ENCODE measurements at places on chromosomes 11 and 22. TPM values are rescaled to one million over a fixed set of nuclear protein-coding genes. Genes with fewer than 3 reads are reported as not detected.

UPK3A gene
- total RNA-seq: not detected

RAB3IL1 gene
- 14.0 TPM for total RNA-seq

GLYAT gene
- total RNA-seq: not detected

NRGN gene
- total RNA-seq: 8.9 TPM

CRYBA4 gene
- total RNA-seq: not detected

SYT13 gene
- 9.3 TPM for total RNA-seq

TSGA10IP gene
- 1.3 TPM for total RNA-seq

VWCE gene
- total RNA-seq: 7.2 TPM

OR56A1 gene
- 0.15 TPM for total RNA-seq

APOA4 gene
- 0.35 TPM for total RNA-seq

- H3K36me3 ChIP-seq: no peaks in the 10 kb centered on the region
- H3K4me3 ChIP-seq: no peak overlapping the region
- DNase-seq: no peak
- peaks cover 13% of the 10 kb centered on the region for H3K4me1 ChIP-seq
These were observed 1.8 kb downstream of the APOA4 start for GRCh38 chr11:116821050-116821918.

GRCh38 chr11:32153747-32154146 lies 62.9 kb downstream of the RCN1 start:
- H3K27me3 ChIP-seq: peaks cover 8% of the 10 kb centered on the region
- H3K27ac ChIP-seq: no peak overlapping the region
- H3K4me3 ChIP-seq: no peak overlapping the region
- DNase-seq: no peak
- H3K4me1 ChIP-seq: peaks cover 3% of the 10 kb centered on the region

DNA sequence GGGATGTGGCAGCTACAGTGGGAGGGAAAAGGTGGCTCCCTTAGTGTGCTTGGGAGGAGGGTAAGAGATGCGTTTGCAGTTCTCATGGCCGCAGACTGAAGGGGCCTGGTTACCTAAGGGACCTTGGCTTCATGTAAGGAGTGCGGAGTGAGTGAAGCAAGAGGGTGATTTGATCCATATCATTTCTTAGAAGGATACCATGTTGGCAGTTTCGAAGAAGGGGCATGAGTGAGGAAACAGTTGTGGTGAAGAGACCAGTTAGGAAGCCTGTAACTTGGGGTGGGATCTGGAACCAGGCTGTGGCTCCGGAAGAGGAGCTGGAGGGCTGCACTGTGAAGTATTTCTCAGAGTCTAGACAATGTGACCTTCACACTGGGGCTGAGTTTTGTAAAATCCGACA lies 45.0 kb downstream of the ST3GAL4 start:
- no peak for DNase-seq
- no peaks in the 10 kb centered on the region for H3K36me3 ChIP-seq

GRCh38 chr11:12865863-12866595 lies 143.1 kb upstream of the RASSF10 start:
- no peak for DNase-seq
- H3K4me3 ChIP-seq: no peak overlapping the region
- H3K4me1 ChIP-seq: peaks cover 40% of the 10 kb centered on the region

GRCh38 chr22:46710806-46711205 lies 27.2 kb downstream of the CERK start:
- no peaks in the 10 kb centered on the region for H3K27me3 ChIP-seq
- no peak overlapping the region for H3K27ac ChIP-seq
- no peaks in the 10 kb centered on the region for H3K4me1 ChIP-seq
- no peak overlapping the region for H3K4me3 ChIP-seq

- DNase-seq: no peak
- H3K36me3 ChIP-seq: no peaks in the 10 kb centered on the region
- H3K27me3 ChIP-seq: no peaks in the 10 kb centered on the region
- no peaks in the 10 kb centered on the region for H3K4me1 ChIP-seq
These were observed 159.7 kb downstream of the DDX10 start for GRCh38 chr11:108824545-108824944.

- no peak for DNase-seq
- H3K27me3 ChIP-seq: peaks cover 35% of the 10 kb centered on the region
- no peaks in the 10 kb centered on the region for H3K36me3 ChIP-seq
These were observed 85.0 kb upstream of the CLPB start for GRCh38 chr11:72519220-72519881.

DNA sequence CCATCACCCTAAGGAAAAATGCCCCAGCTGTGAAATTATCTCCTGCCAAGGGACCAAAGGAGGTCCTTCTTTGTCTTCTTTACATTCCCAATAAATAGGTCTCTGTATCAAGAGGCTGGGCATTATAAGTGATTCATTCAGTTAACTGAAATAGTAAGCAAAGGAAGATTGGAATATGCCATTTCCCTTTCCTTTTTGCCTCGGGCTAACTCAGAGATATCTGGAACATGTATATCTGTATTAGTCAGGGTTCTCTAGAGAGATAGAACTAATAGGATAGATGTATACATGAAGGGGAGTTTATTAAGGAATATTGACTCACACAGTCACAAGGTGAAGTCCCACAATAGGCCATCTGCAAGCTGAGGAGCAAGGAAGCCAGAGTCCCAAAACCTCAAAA lies 15.3 kb upstream of the CWF19L2 start:
- H3K36me3 ChIP-seq: no peaks in the 10 kb centered on the region
- no peak overlapping the region for H3K27ac ChIP-seq
- no peak overlapping the region for H3K4me3 ChIP-seq
- no peak for DNase-seq
- no peaks in the 10 kb centered on the region for H3K4me1 ChIP-seq

- H3K36me3 ChIP-seq: no peaks in the 10 kb centered on the region
- H3K27me3 ChIP-seq: no peaks in the 10 kb centered on the region
- H3K4me3 ChIP-seq: no peak overlapping the region
- no peak overlapping the region for H3K27ac ChIP-seq
- no peak for DNase-seq
- no peaks in the 10 kb centered on the region for H3K4me1 ChIP-seq
These were observed 91.7 kb upstream of the CSNK2A3 start for GRCh38 chr11:11444804-11445131.

- H3K4me1 ChIP-seq: no peaks in the 10 kb centered on the region
- H3K27me3 ChIP-seq: no peaks in the 10 kb centered on the region
- H3K27ac ChIP-seq: no peak overlapping the region
- H3K4me3 ChIP-seq: no peak overlapping the region
These were observed 57.8 kb downstream of the ARHGAP20 start for GRCh38 chr11:110654456-110654855.

DNA sequence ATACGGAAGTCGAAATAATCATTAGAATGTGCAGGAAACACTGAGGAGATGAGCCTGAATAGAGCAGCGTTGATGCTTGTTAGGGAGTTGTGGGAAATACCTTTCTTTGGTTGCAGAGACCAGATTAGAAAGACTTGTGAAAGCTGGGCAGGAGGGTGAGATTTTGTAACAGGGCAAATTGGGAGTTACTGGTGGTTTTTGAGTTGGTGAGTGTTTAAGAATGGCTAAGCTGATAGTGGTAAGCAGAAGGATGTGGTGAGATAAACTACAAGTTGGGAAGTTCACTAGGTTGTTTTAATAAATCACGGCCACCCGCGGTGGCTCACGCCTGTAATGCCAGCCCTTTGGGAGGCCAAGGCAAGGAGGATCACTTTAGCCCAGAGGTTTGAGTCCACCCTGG lies 34.4 kb downstream of the MCAM start:
- H3K36me3 ChIP-seq: peaks cover 40% of the 10 kb centered on the region
- no peak overlapping the region for H3K4me3 ChIP-seq
- no peaks in the 10 kb centered on the region for H3K4me1 ChIP-seq

DNA sequence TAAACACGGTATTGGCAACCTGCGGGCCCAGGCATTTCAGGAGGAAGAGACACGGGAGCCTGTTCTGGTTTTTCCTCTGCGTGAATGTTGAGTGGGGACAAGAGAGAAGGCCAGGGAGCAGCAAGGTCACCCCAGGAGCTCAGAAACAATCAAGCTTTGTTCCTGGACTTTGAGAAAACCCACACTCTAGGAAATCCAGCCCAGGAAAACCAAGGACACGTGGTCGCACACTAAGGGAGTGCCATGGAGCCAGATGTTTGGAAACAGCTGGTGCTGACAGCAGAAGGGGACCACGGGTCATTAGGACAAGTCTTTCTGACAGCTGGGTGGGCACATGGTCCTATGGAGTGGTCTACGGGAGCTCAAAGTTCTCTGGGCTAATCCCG lies 44.1 kb downstream of the MYH9 start:
- no peaks in the 10 kb centered on the region for H3K4me1 ChIP-seq
- no peak overlapping the region for H3K27ac ChIP-seq
- DNase-seq: no peak

GRCh38 chr22:40624770-40625169 lies 11.7 kb downstream of the MRTFA start:
- no peaks in the 10 kb centered on the region for H3K4me1 ChIP-seq
- no peak overlapping the region for H3K27ac ChIP-seq
- H3K4me3 ChIP-seq: no peak overlapping the region
- DNase-seq: no peak
- peaks cover 3% of the 10 kb centered on the region for H3K36me3 ChIP-seq

- peak overlapping the region; percentile 23 for H3K4me3 ChIP-seq
- H3K27me3 ChIP-seq: no peaks in the 10 kb centered on the region
These were observed 60.8 kb upstream of the CTSC start for GRCh38 chr11:88398372-88398771.

DNA sequence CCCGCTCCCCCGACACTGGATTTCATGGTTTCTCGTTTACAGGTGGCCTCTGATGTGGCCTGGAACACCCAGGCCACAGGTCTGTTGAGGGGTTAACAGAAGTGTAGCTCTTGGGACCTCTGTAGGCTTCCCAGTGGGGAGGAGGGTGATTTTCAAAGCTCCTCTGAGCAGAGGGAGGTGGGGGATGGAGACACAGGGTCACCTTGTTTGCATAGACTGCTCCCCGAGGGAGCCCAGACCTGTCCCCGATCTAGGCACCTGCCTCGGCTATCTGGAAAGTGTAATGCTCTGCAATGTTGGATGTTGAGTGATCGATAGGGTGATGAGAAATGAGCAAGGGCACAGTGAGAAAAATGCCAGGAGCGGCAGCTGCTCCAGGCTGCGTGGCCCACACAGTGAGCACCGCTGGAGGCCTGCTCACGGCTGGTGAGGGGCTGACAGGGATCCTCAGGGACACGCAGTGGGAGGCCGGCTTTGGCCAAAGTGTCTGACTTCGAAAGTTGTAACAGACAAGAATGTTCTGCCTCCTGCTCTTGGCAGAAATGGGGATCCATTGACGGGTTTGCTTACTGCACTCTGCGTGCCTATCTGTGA lies 594.1 kb downstream of the BRD1 start:
- H3K4me3 ChIP-seq: no peak overlapping the region
- H3K4me1 ChIP-seq: peaks cover 12% of the 10 kb centered on the region
- no peak overlapping the region for H3K27ac ChIP-seq
- H3K27me3 ChIP-seq: no peaks in the 10 kb centered on the region
- no peak for DNase-seq
- H3K36me3 ChIP-seq: no peaks in the 10 kb centered on the region

GRCh38 chr22:19795617-19796008 lies 35.0 kb downstream of the TBX1 start:
- H3K4me1 ChIP-seq: no peaks in the 10 kb centered on the region
- no peak overlapping the region for H3K4me3 ChIP-seq
- no peaks in the 10 kb centered on the region for H3K27me3 ChIP-seq
- no peaks in the 10 kb centered on the region for H3K36me3 ChIP-seq
- H3K27ac ChIP-seq: no peak overlapping the region
- DNase-seq: no peak

GRCh38 chr11:115242982-115243381 lies 261.2 kb downstream of the CADM1 start:
- H3K27ac ChIP-seq: no peak overlapping the region
- peaks cover 2% of the 10 kb centered on the region for H3K4me1 ChIP-seq
- no peak for DNase-seq
- H3K36me3 ChIP-seq: peaks cover 7% of the 10 kb centered on the region
- no peaks in the 10 kb centered on the region for H3K27me3 ChIP-seq

DNA sequence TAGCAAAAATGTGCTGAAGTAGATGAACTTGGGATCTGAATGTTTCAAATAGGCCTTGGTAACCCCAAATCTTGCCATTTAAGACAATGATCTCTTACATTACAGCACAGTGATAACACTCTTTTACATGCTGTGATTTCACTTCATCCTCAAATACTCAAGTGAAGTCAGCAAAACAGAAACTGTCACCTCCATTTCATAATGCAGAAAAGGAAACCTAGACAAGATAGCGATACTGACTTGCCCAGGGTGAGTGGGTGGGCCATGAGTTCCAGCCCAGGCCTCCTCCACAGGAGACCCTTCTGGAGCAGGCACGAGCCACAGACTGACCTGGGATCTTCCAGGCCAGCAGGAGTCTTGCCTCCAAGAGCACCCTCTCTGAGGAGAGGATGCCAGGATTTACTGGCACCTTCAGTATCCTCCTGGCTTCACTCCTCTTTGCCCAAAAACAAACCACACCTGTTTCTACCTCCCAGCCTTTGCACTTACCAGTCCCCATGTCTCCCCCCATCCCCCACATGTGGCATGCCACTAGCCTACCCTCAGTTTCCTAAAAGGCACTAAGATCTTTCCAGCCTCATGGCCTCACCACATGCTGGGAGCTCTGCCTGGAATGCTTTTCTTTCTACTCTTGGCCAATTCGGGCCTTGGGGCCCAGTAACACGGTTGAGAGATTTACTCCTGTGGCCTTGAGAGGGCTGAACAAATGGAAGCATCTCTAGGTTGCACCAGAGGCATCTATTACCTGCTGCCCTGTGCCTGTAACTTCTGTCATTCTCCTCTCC lies 1.9 kb upstream of the DGAT2 start:
- peak; percentile 54 for DNase-seq
- H3K4me3 ChIP-seq: no peak overlapping the region
- H3K27ac ChIP-seq: no peak overlapping the region
- peaks cover 24% of the 10 kb centered on the region for H3K27me3 ChIP-seq
- no peaks in the 10 kb centered on the region for H3K4me1 ChIP-seq

DNA sequence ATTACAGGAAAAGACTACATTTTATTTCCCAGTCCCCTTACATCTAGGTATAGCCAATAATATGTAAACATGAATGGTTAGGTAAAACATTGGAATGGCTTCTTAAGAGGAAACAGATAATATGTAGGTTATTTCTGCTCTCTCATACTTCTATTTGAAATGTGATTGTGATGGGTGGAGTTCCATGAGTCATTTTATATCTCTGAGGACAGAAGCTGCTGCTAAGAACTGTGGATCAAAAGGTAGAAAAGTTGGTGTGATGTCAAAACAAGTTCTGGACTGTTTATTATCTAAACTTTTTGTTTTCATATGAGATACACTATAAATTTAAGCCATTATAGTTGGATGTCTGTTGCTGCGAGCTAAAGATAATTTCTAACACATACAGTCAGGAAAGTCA lies 799.4 kb upstream of the TENM4 start:
- H3K4me3 ChIP-seq: no peak overlapping the region
- no peak for DNase-seq
- H3K27me3 ChIP-seq: no peaks in the 10 kb centered on the region
- no peaks in the 10 kb centered on the region for H3K4me1 ChIP-seq
- H3K27ac ChIP-seq: no peak overlapping the region

GRCh38 chr22:48722661-48723060 lies 1105.0 kb downstream of the BRD1 start:
- no peak overlapping the region for H3K4me3 ChIP-seq
- no peak overlapping the region for H3K27ac ChIP-seq
- no peaks in the 10 kb centered on the region for H3K27me3 ChIP-seq
- no peak for DNase-seq
- H3K4me1 ChIP-seq: no peaks in the 10 kb centered on the region

DNA sequence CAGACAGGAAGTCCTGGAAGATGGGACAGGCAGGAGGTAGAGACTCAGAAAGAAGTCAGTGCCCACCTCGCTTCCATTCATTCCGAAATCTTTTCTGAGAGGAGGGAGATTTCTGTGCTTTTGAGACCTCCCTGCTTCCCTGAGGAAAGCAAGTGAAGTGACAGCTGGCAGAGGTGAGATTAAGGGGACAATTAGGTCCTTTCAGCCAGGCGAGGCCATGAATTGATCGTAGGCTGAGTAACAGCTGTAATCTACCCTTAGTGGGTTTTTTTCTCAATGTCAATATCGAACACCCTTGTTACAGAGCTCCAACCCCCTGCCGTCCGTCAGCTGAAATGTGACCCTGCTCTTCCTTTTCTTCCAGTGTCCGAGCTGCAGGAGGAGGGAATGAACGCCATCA lies 96.0 kb downstream of the PARVA start:
- no peaks in the 10 kb centered on the region for H3K27me3 ChIP-seq
- H3K27ac ChIP-seq: peak overlapping the region; percentile 40
- no peak for DNase-seq
